ENCODE measurements at places on chromosomes 6 and 20.
A peak's percentile ranks its signal among the peaks of the same experiment; 100 is the strongest.

DNA sequence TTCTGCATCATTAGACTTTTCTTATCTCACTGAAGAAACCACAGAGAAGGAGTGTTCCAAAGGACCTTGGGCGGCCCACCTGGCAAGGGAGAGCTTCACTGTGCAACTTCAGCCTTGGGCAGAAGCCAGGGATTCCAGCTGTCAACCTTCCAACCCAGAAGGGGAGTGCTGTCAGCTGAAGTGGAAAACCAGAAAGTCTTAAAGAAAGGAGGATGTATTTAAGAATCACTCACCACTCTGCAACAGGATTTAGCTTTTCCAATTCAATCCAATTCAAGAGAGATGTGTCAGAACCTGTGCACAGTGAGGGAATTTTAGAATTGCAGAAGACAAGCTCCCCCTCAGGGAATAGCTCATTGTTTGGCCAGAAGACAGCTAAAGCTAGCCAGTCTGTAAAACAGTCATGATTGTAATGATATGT, 553.7 kb downstream of the CD83 start:
- no peak for DNase-seq

- no peak for DNase-seq
Measured at GRCh38 chr6:13859871-13860555, 45.7 kb upstream of the MCUR1 start.

DNA sequence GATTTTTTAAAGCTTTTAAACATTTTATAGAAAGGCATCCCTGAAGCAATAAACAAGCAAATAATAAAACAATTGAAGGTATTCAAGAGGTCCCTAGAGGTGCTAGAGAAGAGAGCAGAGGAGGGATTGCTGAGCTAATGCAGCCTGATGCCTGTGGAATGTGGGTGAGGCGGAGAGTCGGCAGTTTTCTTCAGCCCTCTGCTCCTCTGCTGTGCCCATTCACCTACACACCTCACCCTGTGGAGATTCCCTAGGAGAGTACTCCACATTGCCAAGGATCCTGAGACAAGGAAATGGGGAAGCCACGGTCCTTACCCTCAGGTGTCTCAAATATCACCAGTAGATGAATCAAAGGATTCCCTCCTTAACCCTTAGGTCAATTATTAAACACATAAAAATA, 199.8 kb upstream of the POU3F2 start:
- DNase-seq: no peak

GRCh38 chr6:43076464-43077332, 584 bp downstream of the PTK7 start:
- DNase-seq: no peak

GRCh38 chr6:150180517-150180916, 37.7 kb downstream of the PPP1R14C start:
- no peak for DNase-seq

DNA sequence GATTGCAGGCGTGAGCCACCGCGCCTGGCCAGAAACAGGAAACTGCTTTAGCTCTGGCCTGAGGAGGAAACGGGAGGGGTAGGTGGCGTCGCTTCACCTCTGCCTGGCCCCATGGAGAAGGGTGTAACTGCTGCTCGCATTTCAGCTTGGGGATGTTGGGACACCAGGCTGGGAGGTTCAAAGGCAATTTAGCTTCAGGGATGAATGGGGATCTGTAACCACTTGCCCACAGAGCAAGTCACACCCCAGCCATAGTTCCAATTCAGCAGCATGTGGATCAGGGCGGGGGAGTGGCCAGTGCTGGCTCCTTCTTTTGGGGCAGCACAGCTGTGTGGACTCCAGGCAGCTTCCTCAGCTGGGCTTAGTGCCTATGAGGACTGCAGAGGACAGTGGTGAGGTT, 34.8 kb upstream of the NUP153 start:
- no peak for DNase-seq

- DNase-seq: no peak
Measured at GRCh38 chr6:93684339-93684738, 265.0 kb upstream of the EPHA7 start.

DNA sequence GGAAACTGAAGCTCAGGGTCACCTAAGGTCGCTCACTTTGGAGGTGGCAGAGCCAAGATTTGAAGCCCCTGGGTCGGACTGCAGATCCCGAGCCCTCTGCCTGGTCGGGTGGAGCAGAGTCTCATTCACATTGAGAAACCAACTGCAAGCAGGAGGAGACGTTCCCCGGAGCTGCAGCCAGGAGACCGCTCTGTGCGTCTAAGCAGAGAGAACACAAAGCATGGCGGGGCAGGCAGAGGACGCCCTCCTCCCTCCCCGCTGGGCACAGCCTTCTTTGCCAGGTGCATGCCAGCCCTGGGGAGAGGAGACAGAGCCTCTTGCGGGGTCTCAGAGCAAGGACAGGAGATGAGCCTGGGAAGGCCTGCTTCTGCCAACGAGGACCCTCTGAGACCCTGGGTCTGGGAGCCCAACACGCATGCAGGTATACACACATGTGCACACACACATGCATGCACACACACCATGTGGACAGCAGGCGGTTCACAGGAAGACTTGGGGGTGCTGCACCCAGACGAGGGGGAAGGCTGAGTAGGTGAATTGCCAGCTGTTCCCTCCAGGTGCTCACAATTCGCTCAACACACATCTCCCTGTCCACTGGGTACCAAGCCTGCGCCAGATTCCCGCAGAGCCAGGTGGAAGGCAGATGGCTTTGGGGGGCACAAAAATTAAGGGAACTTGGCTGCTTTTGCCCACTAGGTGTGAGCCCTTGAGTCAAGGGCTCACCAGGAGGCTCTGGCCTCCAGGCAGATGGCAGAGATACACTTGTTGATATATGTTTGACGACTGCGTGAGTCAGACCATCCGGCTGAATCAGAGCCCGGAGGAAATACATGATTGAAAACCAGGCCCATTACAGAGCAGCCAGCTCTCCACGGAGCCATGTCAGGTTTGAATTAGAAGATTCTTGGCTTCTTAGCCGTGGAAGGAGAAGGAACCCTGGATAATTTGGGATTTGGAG, 5.5 kb upstream of the NTSR1 start:
- no peak for DNase-seq

DNA sequence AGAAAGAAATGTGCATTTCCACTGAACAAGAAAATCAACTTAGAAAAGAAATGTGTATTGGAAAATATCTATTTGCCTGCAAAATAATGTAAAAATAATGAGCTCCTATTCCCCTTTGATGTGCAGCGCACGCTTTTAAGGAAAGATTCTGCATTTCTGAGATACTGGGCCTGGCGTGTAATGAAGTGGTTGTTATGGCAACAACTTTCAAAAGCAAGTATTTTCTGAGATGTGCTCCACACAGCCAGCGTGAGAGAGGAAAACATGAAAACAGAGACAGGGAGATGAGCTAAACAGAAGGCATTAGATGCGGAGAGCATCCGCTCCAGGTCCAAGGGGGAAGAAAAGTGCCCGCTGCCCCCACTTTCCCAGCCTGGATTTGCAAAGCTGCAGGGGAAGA, 39.1 kb upstream of the GTSF1L start:
- no peak for DNase-seq

- no peak for DNase-seq
Measured at GRCh38 chr6:34152806-34153520, 7.1 kb upstream of the GRM4 start.

GRCh38 chr6:1606780-1607515, 2.8 kb upstream of the FOXC1 start:
- DNase-seq: no peak

DNA sequence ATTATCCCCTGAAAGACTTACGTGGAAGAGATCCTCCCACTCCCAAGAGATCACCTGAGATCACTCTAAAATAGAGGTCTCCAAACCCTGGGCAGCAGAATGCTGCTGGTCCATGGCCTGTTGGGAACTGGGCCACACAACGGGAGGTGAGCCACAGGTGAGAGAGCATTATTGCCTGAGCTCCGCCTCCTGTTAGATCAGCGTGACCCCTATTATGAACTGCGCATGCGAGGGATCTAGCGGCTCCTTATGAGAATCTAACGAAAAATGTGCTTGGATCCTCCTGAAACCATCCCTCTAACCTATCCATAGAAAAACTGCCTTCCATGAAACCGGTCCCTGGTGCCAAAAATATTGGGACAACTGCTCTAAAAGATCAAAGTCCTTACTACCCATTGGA, 1057.4 kb downstream of the EPHA7 start:
- no peak for DNase-seq

GRCh38 chr6:116827561-116828240, 1.2 kb downstream of the GPRC6A start:
- no peak for DNase-seq

DNA sequence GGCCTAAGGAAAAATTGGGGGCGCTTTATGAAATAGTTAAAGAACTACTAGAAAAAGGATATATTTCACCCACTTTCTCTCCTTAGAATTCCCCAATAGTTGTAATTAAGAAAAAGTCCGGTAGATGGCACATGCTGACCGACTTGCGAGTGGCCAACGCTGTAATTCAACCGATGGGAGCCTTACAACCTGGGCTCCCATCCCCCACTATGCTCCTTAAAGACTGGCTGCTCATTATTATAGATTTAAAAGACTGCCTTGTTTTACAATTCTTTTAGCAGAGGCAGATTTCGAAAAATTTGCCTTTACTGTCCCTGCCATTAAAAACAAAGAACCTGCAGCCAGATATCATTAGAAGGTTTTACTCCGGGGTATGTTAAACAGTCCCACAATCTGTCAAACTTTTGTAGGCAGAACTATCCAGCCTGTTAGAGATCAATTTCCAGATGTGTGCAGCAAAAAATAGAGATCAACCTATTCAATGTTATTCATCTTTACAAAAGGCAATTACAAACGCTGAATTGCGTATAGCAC, 58.5 kb upstream of the PRSS16 start:
- DNase-seq: peak; percentile 88

All from hematopoietic multipotent progenitor cell treated with erythropoietin and hydrocortisone succinate and interleukin-3 and kit ligand, for 17 days (in vitro differentiated cells).